ENCODE measurements at places on chromosomes 4 and X.

GRCh38 chr4:159416073-159416472, 313.2 kb downstream of the RAPGEF2 start:
- DNase-seq = no peak

- no peak for DNase-seq
Measured at GRCh38 chr4:168868044-168868781, 141.8 kb downstream of the CBR4 start.

GRCh38 chrX:17830211-17830610, 30.9 kb downstream of the RAI2 start:
- no peak for DNase-seq

DNA sequence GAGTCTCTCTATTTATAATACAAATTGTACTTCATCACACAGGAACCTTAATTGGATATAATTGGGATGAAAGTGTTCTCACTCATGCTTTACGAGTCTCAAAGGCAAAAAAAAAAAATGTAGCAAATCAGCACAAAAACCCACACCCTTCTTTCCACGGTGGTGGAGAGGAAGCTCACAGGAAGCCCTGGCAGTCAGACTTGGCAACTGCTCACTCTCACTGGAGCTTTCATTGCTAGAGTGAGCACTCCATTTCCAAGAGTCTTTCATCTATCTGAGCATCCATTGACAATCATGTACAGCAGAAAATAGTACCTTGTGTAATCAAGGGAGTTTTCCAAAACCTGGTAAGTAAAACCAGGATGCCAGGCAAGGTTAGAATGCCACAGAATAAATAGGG, 2159.4 kb upstream of the AGA start:
- no peak for DNase-seq

- no peak for DNase-seq
Measured at GRCh38 chr4:22099896-22100295, 151.3 kb upstream of the KCNIP4 start.

- DNase-seq = peak; percentile 96
Measured at GRCh38 chr4:17614416-17615299, at the start of gene MED28. Gene MED28, plus strand, starts transcription at chr4:17614641. Its CDS starts 14 bp downstream, at chr4:17614655.
